ENCODE measurements at places on chromosomes 1 and 21. TPM values are rescaled to one million over a fixed set of nuclear protein-coding genes. Genes with fewer than 3 reads are reported as not detected.

GRCh38 chr21:16179773-16180172, 450.0 kb downstream of the USP25 start:
- DNase-seq, result no peak

- DNase-seq, result no peak
These were observed 153.0 kb downstream of the TNFSF18 start for GRCh38 chr1:172897738-172898137.

- no peak for DNase-seq
These were observed 660 bp downstream of the PGBD5 start for GRCh38 chr1:230425252-230426091.

DNA sequence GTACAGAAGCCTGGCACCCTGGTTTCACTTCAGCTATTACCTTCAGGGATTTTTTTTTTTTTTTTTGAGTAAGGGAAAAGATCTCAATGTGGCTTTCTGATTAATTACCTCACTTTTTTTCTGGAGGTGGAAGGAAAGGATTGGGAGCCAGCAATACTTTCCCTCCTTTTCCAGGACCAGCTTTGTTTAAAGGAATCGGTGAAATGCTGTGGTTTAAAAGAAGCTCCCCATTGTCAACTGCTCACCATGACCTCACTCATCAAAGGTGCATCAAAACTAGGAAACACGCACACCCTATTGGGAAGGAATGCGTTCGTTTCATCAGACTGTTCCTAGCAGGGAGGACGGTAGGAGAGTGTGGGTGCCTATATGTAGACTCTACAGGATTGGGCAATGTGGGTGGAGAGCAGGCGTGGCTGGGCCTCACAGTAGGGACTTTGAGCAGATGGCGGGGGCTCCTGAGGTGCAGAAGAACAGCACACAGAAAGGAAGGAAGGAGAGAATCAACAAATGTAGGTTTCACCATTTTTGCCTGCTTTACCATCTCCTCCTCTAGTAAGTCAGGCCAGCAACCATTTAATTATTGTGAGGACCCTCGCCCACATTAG, 13.0 kb downstream of the PHGDH start:
- no peak for DNase-seq

GRCh38 chr1:18557621-18558465, 72.8 kb upstream of the PAX7 start:
- no peak for DNase-seq

GRCh38 chr1:241639623-241640148, 483 bp downstream of the CHML start:
- DNase-seq, result no peak

DNA sequence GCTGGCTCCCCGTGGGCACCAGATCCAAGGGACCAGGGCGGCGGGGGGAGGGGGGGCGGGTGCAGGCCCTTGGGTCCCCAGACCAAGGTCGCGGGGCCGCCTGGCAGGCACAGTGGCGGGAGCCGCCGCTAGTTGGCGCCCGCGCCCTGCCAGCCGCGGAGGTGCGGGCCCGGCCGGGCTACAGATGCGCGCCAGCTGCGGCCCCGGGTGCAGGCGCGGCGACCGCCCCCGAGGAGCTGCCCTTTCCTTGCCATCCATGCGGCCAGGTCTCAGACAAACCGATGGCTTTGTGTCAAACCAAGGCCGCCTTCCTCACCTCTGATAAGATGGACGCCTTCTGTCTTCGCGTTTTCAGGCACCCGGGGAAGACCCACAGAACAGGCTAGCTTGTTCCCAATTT, 2.2 kb upstream of the RUNX3 start:
- peak; percentile 89 for DNase-seq

The VASH2 gene
- 3.7 TPM for total RNA-seq

The DR1 gene
- 61.7 TPM for total RNA-seq

Data from osteocyte (in vitro differentiated cells).